AG04450 (cell line): ENCODE measurements at places on chromosomes 3 and 15.

DNA sequence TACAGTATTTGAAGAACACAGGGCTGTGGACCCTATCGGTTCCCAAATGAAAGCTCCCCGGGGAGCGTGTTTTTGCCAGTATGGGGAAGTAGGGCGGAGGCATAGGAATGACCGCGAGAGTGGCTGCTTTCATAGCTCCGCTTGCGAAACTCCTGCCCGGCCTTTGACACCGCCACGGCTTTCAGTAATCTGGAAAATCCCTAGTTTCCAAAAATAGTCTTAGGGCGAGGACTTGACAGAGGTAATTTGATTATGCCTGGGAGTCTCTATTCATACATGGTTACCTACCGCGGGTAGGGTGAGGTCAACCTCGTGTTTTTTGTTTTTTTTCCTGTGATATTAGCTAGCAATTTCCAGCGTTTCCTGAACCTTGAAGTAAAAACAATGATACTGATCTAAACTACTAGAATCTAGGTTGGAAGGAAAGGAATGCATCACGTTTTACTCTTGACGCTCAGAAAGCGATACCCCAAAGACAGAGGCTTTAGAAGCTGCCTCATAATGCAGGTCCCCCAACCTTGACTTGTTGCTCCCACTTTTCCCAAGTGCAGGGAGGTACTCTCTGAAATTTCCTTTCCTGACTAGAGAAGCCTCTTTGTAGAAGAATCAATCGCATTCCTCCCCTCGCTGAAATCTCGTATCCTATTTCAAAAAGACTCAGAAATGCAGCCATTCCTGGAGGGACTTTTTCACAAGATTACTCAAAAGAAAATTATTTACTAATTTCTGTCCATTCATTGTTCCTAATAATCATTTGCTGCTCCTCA, 894 bp upstream of the CCNL1 start:
- DNase-seq: peak; percentile 85

DNA sequence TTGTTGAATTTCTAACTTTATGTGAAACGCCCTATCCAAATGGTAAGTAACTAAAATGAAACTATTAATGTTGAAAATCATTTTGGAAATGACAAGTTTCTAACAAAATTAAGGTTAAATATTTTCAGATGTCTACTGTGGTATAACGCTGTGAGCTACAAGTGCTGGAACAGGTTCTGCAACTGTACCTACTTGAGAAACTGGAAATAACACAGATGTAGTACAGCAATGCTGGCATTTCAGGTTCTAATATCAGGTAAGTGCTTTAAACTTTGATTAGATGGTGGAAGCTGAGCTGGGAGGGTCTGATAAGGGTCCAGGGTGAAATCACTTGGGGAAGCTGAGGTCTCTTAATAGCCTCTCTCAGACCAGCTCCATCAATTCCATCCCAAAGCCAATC, 315.1 kb downstream of the STXBP5L start:
- DNase-seq: no peak

- DNase-seq: no peak
Measured at GRCh38 chr3:188353426-188353825, 199.5 kb downstream of the LPP start.

DNA sequence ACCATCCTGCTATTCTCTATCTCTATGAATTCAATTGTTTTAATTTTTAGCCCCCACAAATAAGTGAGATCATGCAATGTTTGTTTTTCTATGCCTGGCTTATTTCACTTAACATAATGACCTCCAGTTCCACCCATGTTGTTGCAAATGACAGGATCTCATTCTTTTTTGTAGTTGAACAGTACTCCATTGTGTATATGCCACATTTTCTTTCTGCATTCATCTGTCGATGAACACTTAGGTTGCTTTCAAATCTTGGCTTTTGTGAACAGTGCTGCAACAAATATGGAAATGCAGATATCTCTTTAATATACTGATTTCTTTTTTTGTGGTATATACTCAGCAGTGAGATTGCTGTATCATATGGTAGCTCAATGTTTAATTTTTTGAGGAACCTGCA, 58.7 kb downstream of the RETNLB start:
- no peak for DNase-seq

DNA sequence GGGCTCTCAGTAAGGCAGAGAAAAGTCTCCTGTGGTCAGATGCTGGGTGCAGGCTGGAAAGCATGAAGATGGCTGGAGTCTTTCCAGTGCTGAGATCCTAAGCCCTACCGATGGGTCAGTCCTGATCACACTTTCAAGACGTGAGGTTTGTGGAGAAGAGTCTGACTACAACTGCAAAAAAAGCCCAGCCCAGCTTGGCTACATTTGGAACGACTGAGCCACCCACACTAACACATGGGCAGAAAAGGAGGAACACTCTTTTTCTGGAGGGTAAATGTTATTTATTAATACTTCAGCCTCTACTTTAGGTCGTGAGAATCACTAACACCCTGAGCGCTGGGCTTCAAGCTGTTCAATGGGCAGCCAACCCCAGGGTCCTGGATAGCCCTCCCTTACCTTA, 22.0 kb upstream of the C3orf22 start:
- no peak for DNase-seq

DNA sequence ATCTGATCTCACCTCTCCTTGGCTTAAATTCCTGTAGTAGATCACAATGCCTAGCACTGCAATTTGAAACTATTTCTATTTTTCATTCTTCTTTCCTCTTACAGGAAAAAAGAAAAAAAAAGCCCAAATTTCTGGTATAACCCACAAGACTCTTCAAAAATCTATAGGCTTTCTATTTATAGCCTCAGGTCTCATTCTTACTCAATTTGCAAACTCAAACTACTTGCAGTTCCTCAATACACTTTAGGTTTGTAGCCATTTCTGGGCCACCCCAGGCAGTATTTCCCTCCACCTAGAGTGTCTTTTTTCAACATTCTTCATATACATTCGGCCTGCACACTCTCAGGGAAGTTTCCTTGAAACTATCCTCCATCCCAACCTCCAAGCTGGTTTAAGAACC, 169.0 kb downstream of the TBC1D5 start:
- DNase-seq: no peak

DNA sequence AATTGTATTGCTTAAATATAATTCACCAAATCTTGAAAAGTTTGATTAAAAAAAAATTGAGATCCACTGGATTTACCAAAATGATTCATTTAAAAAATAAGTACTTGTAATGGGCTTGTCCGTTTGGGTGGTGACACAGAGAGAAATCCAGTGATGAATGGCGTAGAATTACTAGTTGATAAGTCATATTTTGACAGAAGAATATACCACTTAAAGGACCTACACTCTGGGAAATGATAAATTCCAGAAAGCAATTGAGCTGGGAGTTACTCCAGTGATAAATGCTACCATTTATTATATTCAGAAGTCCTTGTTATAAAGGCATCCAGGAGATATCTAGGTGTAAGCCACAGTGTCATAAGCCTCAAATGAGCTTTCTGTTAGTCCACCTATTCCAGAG, 141.8 kb upstream of the CFAP20DC start:
- DNase-seq: no peak

DNA sequence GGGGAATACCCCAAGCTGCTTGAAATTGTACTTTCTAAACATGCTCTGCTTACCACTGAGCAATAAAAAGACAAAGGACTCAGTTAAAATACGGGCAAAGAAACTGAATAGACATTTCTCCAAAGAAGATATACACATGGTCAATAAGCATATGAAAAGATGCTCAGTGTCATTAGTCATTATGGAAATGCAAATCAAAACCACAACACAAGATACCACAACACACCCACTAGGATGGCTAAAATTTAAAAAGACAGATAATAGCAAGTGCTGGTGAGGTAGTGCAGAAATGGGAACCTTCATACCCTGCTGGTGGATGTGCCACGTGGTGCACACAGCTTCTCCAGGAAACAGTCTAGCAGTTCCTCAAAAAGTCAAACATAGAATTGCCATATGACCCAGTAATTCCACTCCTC, 21.3 kb downstream of the LRIG1 start:
- DNase-seq: no peak

DNA sequence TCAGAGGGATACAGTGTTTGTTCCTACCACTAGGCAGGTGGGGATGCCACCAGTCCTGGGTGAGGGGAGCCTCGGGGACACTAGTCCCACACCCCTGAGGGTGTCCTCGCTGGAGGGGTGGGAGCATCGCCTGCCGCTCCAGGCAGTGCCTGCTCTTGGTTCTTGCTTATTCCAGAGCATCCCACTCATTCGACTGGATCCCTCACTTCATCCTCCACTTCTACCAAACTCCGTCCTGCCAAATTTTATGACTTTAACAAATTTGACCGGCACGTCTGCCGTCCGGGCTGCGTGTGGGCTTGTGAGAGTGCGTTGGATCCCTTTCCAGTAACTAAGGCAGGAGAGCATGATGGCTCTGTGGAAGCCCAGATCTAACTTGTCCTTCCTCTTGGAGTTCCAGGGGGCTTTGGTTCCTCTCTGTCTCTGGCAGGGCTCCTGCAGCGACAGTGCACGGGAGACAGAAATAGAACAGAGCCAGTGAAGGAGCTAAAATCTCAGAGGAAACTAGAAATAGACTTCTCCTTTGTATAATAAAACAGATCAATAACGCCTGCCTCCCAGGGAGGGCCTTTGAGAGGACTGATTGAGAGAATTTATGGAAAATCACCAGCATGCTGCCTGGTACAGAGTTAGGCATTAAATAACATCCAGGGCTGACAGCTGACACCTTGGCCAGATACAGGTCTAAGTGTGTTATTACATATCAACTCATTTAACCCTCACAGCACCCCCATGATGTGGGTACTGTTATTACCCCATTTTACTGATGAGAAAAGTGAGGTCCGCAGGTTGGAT, 34.5 kb downstream of the MGLL start:
- no peak for DNase-seq
